ENCODE measurements at places on chromosomes 7 and 10.

- no peak for DNase-seq
Observed at GRCh38 chr7:132861424-132861823, 220.5 kb downstream of the CHCHD3 start.

- no peak for DNase-seq
Observed at GRCh38 chr7:64875658-64876406, 27.2 kb upstream of the ZNF273 start.

DNA sequence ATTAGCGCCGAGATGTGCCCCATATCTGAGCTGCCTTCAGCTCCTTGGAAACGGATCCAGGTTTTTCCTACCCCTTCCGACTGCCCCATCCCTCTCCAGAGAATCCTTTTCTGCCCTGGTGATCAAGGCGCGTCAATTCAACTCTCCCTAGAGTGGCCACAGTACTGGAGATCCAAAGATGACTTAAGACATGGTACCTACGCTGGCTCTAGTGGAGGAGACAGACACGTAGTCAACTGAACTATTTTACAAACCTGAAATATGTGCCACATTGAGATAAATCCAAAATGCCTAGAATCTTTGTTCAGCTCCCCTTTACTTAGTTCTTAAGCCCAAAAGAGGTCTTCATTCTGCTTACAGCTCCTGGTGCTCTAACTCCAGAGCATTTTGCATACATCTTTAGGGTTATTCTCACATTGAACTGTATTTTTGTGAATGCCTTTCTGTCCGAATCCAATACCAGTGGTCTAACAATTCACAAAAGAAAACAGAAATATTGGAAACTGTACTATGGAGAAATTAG, 444 bp upstream of the TNPO3 start:
- no peak for DNase-seq

- DNase-seq: no peak
Observed at GRCh38 chr7:112272921-112273561, 66.5 kb downstream of the ZNF277 start.

DNA sequence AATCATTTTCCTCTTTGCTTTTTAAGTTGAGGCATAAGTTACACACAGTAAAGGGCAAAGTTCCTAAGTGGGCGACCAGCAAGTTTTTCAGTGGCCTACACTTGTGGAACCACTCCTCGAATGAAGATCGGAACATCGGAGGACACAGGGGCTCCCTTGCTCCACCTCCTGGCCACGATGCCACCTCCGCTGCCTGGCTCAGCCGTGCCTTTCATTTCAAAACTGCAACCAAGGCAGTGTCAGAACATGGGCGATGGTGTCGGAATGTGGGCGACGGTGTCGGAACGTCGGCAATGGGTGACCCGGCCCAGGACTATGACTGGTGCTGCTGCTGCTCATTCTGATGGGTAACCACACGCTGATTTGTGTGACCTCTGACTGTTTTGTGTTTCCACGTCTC, 9.6 kb upstream of the VIPR2 start:
- DNase-seq: no peak
